Ascending aorta (tissue), 2 donors: ENCODE measurements at places on chromosomes 3 and 15.
A peak's percentile ranks its signal among the peaks of the same experiment; 100 is the strongest.

GRCh38 chr15:67973846-67974245 lies 80.3 kb upstream of the PIAS1 start:
- no peak for DNase-seq
- H3K27ac ChIP-seq, result no peak overlapping the region
- H3K4me3 ChIP-seq, result no peak overlapping the region
- no peaks in the 10 kb centered on the region for H3K4me1 ChIP-seq
- no peaks in the 10 kb centered on the region for H3K36me3 ChIP-seq

DNA sequence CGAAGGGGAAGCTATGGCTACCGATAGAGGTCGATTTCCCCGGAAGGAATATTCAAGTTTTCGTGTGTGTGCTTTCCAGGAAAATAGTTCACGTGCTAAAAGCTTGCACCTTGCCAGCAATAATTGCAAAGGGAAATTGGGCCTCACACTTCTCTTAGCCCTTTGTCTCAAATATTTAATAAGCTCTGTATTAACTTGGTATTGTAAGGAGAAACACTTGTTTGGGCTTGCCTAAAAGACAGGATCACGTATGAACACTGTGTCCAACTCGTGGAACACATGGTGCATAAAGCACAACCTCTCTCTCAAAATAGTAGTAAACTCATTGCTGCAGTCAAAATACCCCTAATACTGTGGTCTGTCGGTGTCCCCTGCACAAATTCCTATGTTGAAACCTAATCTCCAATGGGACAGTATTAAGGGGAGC lies 352 bp upstream of the TMF1 start:
- no peak for DNase-seq
- H3K36me3 ChIP-seq, result peaks cover 27% of the 10 kb centered on the region
- H3K27ac ChIP-seq, result peak overlapping the region; percentile 95
- H3K4me1 ChIP-seq, result peaks cover 15% of the 10 kb centered on the region
- no peaks in the 10 kb centered on the region for H3K27me3 ChIP-seq

DNA sequence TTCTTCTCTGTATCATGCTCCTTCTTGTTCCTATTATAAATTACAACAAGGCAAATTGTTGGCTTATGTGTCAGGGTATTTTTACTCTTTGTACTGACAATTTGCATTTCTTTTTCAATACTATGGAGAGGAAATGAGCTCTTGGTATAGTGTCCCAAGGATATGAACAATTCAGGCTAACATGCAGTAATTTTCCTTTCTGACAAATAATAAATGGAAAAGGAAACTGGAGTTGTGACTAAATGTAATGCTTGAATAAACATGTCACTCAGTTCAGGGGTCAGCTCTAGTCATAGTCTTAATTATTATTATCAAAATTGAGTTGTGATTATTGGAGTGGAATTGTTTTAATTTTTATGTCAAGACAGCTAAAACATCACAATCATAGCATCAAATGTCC lies 256.0 kb upstream of the ZPLD1 start:
- H3K4me3 ChIP-seq, result no peak overlapping the region
- peaks cover 3% of the 10 kb centered on the region for H3K4me1 ChIP-seq
- H3K27me3 ChIP-seq, result no peaks in the 10 kb centered on the region
- DNase-seq, result no peak
- no peaks in the 10 kb centered on the region for H3K36me3 ChIP-seq
- peak overlapping the region; percentile 81 for H3K27ac ChIP-seq

DNA sequence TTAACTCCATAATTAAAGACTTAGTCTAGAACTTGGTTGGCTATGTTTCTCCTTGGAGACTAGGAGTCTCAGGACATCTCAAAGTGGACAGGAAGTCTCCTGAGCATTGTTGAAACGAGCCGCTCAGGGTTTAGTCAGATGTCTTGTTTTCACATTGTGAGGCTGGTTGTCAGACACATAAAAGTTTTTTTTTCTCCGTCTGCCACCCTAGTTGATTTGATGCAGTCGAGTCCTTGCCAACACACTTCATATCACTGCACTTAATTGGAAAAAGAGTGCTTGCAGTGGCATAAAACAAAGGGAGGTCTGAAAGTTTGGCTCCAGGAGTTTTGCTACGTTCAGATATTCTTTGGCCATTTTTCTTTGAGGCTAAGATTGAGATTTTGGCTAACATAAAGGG lies 92.9 kb downstream of the USP13 start:
- H3K36me3 ChIP-seq, result peaks cover 4% of the 10 kb centered on the region
- no peak overlapping the region for H3K4me3 ChIP-seq
- no peaks in the 10 kb centered on the region for H3K4me1 ChIP-seq

DNA sequence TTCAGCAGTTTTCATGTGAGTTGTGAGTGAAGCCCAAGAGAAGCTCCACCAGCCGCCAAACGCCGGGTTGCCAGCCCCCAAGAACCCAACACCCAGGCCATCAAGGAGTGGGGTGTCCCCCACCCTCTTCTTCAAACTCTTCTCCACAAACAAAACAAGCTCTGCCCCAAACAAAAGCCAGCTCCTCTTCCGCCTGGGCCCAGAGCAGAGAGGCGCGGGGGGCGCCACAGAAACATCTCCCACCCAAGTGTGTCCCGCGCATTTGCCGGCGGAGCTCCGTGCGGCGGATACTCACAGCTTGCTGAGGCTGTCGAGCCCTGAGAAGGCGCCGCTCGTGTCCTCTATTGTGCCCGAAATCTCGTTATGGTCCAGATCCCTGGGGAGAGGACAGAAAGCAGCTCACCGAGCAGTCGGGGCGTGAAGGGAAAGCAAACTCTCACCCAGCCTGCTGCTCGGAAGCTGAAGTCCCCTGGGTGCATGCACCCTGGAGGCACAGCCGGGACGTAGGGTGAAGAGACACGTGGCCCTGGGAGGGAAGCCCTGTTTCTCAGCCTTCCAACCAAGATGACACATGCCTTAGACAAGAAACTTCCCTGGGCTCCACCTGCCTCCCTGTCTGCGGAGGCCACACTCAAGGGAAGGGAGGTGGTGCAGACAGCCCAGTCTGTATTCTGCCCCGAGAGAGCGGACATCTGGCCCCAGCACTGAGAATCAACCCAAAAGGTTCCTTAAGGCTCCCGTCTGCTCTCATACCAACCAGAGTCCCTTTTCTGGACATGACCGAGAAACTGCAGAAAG lies 95.7 kb downstream of the LRIG1 start:
- H3K4me1 ChIP-seq, result peaks cover 81% of the 10 kb centered on the region
- DNase-seq, result no peak
- H3K4me3 ChIP-seq, result no peak overlapping the region
- H3K36me3 ChIP-seq, result peaks cover 20% of the 10 kb centered on the region
- H3K27ac ChIP-seq, result peak overlapping the region; percentile 93
- H3K27me3 ChIP-seq, result no peaks in the 10 kb centered on the region

GRCh38 chr3:157201648-157202278 lies 41.8 kb upstream of the CCNL1 start:
- H3K27me3 ChIP-seq, result no peaks in the 10 kb centered on the region
- H3K36me3 ChIP-seq, result no peaks in the 10 kb centered on the region
- no peak overlapping the region for H3K4me3 ChIP-seq
- H3K27ac ChIP-seq, result no peak overlapping the region

- no peak overlapping the region for H3K4me3 ChIP-seq
- H3K27ac ChIP-seq, result no peak overlapping the region
- H3K4me1 ChIP-seq, result peaks cover 34% of the 10 kb centered on the region
- DNase-seq, result no peak
- H3K36me3 ChIP-seq, result peaks cover 5% of the 10 kb centered on the region
Observed at GRCh38 chr3:191353022-191353777, 22.9 kb upstream of the UTS2B start.

DNA sequence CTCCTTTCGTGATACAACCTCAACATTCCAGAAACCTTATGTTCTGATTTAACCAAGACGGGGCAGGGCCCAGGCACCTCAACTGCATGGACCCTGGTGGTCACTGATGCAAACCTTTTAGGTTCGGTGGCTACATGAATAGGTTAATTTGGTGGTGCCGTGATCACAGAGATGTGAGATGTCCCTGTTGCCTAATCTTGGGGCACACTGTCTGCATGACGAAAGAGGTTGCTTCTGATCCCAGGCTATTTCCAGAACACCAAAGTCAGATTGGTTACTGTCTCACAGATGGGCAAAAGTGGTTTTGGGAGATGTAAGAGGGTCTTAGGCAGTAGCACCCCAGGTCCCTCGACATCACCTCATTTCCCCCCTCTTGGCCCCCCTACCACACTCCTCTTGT lies 4.0 kb upstream of the CCR1 start:
- H3K27ac ChIP-seq, result no peak overlapping the region
- H3K4me3 ChIP-seq, result no peak overlapping the region
- no peak for DNase-seq
- H3K27me3 ChIP-seq, result no peaks in the 10 kb centered on the region
- no peaks in the 10 kb centered on the region for H3K4me1 ChIP-seq

GRCh38 chr3:120497336-120497735 lies 46.5 kb upstream of the FSTL1 start:
- H3K27me3 ChIP-seq, result no peaks in the 10 kb centered on the region
- H3K4me3 ChIP-seq, result no peak overlapping the region
- no peak for DNase-seq
- no peaks in the 10 kb centered on the region for H3K36me3 ChIP-seq
- H3K27ac ChIP-seq, result peak overlapping the region; percentile 75

- H3K4me3 ChIP-seq, result no peak overlapping the region
- no peak overlapping the region for H3K27ac ChIP-seq
- H3K36me3 ChIP-seq, result no peaks in the 10 kb centered on the region
- no peaks in the 10 kb centered on the region for H3K4me1 ChIP-seq
- H3K27me3 ChIP-seq, result no peaks in the 10 kb centered on the region
Observed at GRCh38 chr3:106913111-106913698, 464.0 kb upstream of the CCDC54 start.
